ENCODE measurements at places on chromosomes 7 and 10.

DNA sequence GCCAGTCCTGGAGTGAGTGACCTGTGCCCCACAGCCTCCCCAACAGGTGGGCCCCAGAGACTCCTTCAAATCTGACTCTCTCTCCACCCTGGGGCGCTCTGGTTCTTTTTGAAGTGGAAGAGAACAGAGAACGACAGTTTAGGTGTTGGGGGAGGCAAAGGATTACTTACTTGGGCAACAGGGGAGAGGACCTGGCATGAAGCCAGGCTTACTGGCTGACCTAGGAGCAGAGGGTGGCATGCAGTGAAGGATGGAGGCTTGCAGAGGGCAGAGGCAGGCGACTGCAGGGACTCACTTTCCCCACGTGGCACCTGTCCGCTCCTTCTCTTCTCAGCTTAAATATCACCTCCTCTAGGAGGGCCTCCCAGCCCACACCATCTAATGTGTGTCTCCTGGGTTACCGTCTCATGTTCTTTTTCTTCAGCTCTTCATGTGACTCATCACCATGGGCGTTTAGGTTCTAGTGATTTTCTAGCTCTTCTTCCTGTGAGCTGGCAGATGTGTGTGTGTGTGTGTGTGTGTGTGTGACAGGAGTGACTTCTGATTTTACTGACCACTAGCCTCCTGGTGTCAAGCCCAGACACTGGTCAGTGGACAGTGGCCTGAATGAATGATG lies 15.5 kb downstream of the LZTS2 start:
- DNase-seq, result no peak

DNA sequence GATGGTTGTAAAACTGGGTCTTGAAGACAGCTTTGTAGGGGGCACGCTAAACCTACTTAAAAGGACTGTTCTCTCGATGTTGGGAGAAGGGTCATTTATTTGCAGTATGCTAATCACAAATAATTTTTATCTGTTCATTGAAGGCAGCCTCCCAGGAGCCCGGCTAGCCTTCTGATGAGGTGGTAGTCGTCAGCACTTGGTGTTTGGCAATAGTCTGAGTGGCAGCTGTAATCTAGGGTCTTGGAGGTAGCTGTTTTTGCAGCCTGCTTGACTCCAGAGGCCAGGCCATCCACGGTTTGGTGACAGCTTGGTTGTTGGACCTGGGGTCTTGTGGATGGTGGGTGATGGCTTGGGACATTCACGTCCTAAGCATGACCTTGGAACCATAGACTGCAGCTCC lies 2.2 kb downstream of the GTF2IRD1 start:
- DNase-seq, result no peak

- no peak for DNase-seq
Measured at GRCh38 chr7:77655356-77655755, 40.9 kb upstream of the RSBN1L start.

GRCh38 chr7:40531956-40532355 lies 397.2 kb downstream of the SUGCT start:
- DNase-seq, result no peak

DNA sequence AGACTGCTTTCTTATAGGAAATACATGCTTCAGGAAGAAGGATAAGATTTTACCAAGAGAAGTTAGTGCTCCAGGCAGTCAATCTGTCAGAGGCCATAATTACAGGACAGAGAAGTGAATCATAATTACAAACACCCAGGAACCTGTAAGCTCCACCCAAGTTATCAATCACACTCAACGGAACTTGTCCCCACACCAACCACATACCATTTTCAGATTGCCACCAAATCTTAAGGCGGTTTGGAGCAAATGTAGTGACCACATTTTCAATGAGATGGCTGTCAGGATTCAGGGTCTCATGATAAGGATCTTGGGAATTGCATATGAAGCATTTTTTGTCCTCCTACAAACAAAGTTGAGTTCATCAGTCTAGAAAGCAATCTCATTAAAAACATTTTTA lies 4.8 kb downstream of the LAMB1 start:
- DNase-seq, result no peak

- DNase-seq, result no peak
Measured at GRCh38 chr7:12239806-12240205, 28.7 kb downstream of the TMEM106B start.

- peak; percentile 10 for DNase-seq
Measured at GRCh38 chr7:102434039-102434486, 688 bp downstream of the ORAI2 start.

- no peak for DNase-seq
Measured at GRCh38 chr7:20439416-20440185, 108.9 kb downstream of the ITGB8 start.

- DNase-seq, result no peak
Measured at GRCh38 chr7:75905785-75906604, 9.0 kb upstream of the POR start.

GRCh38 chr7:84209006-84209405 lies 14.4 kb upstream of the SEMA3A start:
- no peak for DNase-seq

DNA sequence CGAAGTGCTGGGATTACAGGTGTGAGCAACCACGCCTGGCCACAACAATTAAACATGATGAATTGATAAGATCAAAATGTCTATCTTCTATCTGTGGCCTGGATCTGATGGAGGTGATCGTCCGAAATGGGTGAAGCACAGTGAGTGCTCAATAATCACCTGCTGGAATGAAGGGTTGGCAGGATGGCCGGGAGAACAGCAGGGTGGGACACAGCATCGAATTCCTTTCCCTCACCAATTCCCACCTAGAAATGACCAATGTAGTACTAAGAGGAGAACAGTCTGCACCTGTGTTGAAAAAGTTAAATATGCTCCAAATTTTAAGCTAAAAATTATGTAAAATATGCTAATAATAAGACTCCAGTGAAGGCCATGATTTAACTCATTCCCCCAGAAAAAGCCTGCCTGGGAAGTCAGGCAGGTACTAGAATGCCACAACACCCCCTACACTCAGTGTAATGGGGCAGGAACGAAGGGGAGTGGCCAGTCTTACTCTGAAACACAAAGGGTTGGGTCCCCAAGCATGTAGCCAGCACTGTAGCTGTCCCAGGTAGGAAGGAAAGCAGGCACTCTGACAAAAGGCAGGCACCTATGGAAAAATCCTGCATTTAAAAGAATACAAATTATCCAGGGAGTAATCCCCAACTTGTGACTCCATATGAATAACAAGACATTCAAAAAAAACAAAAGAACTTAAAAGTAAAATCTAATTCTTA lies 110.3 kb downstream of the VPS41 start:
- no peak for DNase-seq

DNA sequence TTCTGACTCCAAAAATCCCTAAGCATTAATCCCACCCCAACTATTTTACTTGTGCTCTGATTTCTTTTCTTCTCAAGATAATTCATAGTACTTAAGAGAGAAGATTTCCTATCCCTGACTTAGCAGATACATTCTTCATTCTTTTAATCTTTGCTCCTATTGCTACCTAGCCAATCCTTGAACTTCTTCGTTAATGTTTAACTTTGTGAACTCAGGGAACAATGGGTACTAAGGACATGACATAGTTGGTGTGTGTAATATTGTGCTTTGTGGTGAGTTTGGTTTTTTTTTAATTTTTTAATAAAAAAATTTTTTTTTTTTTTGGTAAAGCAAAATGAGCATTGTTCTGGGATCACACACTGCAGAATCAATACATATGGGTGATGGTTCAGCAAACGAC lies 166.2 kb downstream of the CHCHD3 start:
- no peak for DNase-seq

- DNase-seq, result peak; percentile 79
Measured at GRCh38 chr7:102425639-102426267, 7.6 kb upstream of the ORAI2 start.

DNA sequence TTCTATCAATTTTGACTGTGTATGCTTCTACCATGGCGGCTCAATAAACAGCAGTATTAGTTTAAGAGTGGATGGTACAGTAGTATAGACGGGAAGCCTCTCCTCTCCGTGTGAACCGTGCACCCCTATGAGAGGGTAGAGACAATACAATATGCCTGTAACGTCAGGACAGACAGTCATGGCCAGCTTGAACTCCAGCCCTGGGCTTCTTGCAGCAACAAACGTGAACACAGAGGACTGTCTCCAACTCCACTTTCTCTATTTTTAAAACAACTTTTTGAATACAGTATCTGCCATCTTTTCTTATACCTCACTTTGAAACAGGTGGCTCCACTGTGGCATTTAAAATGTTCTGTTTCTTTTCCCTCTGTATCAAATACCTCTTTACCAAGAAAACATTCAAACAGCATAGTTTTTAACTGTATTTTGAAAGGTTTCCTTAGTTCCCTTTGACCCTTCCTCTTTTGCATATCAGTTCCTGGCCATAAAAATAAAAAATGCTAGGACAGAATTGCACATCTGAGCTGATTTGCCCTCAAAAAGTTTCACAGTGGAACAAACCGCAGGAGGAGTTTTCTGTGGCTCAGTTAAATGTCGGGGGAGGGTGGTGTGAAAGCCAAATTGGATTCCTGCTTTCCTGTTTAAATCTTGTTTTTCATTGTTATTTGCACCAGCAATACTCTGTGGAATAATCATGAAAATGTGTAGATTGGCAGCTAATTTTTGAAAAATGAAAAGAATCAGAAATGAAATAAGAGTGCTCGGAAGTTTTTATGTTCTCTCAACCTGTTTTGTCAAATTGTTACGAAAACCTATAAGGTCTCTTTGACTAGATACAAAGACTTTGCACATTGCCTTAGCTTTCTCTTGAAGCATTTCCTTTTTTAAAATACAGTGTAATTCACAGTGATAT lies 8.0 kb downstream of the IKZF1 start:
- no peak for DNase-seq

- peak; percentile 71 for DNase-seq
Measured at GRCh38 chr7:6026011-6026819, 5.0 kb upstream of the ANKRD61 start.

- DNase-seq, result no peak
Measured at GRCh38 chr10:807958-808353, 118.5 kb upstream of the DIP2C start.

GRCh38 chr10:125316436-125316835 lies 156.1 kb upstream of the CTBP2 start:
- no peak for DNase-seq

GRCh38 chr7:131014906-131015656 lies 281.1 kb upstream of the KLF14 start:
- no peak for DNase-seq

- DNase-seq, result no peak
Measured at GRCh38 chr7:91025906-91026390, 238.3 kb upstream of the FZD1 start.

- DNase-seq, result no peak
Measured at GRCh38 chr7:116999311-116999710, 46.0 kb downstream of the ST7 start.

DNA sequence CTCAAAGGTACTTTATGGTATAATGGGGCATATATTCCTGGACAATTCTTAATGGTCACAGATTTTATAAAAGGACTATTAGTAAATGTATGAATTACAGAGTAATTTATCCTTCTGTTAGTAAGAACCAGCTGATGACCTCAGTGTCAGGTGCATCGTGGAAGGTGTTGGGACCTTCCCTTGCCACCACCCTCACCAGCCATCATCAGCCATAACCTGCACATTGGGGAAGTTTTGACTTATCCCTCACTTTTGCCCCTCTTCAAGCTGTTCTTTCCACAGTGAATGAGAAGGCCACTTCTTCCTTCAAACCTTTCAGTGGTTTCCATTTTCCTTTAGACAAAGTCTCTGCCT lies 52.2 kb downstream of the FIGNL1 start:
- no peak for DNase-seq

GRCh38 chr10:45374350-45375052 lies 485 bp downstream of the ALOX5 start:
- no peak for DNase-seq

DNA sequence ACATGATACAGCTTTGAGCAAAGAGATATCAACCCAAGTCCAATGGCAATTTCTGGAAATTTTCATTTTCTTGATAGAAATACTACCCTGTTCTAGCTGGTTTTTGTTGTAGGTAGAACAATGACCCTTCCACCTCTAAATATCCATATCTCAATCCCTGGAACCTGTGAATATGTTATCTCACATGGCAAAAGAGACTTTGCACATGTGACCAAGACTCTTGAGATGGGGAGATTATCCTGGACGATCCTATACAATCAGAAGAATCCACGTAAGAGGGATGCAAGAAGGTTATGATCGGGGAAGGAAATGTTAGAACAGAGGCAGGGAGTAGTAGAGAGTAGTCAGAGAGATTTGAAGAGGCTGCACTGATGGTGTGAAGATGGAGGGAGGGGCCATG lies 124.9 kb downstream of the CCDC71L start:
- no peak for DNase-seq

- no peak for DNase-seq
Measured at GRCh38 chr7:26899519-26899918, 35.1 kb upstream of the SKAP2 start.
